ENCODE measurements at places on chromosomes 6 and 20.

DNA sequence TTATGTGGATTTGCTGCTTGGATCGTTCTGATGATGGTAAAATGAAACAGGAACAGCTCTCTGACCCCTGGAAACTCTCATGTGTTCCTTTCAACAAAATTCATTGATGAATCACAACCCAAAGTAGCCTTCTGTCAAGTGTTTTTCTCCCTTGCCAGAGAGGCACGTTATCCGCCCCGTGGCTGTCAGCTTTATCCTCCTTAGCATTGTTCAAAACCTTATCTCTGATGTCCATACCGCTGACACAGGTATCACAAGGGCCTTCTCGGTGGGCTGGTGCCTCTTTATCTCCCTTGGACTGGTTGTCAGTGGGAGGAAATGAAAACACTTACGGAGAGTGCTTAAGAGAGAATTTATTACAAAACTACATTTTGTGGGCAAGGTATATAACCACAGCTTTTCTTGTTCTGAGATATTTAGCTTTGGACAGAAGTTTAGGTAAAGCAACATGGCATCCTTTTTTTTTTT is 84.9 kb downstream of the TIAM2 start:
- peak; percentile 64 for DNase-seq

GRCh38 chr20:5268449-5268848 is 48.3 kb downstream of the PROKR2 start:
- no peak for DNase-seq

GRCh38 chr20:1657556-1658334 is at the start of gene SIRPG:
Gene SIRPG (minus strand): TSS chr20:1657779. CDS start chr20:1657714, 65 bp downstream.
- peak; percentile 46 for DNase-seq

- no peak for DNase-seq
Observed at GRCh38 chr6:107735906-107736635, 88.0 kb downstream of the SCML4 start.

- DNase-seq, result no peak
Observed at GRCh38 chr6:156517088-156517487, 260.1 kb upstream of the ARID1B start.

DNA sequence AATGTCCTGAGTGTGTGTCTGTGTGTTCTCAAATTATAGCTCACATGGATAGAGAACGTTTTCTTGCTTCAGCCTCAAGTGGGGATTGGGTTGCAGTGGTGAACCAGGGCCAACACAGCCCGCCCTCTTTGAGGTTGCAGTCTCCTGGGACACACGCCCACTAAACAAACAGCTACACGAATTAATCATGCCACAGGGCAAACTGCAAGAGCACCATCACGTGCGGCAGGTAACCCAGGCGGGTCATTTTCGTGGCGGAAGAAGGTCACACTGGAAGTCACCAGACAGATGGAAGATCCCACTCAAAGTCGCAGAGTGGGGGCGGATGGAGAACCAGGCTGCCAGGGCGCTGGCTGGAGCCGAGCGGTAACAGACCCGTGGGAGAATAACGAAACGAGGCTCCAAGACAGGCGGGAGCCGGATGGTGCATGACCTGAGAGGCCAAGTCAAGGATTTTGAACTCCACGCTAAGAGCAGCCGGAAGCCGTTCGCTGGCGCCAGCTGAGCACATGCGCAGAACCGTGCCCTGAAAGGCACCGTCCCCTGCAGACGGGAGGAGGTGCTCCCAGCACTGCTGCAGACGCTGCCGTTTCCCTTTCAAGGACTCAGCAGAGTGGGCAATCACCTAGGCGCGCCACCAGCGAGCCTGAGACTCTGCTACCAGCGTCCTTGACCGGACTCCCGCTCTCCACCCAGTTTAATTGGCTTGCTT is 10.7 kb downstream of the DLL1 start:
- DNase-seq, result peak; percentile 58

GRCh38 chr6:34858681-34859080 is 29.2 kb downstream of the TAF11 start:
- DNase-seq, result no peak

DNA sequence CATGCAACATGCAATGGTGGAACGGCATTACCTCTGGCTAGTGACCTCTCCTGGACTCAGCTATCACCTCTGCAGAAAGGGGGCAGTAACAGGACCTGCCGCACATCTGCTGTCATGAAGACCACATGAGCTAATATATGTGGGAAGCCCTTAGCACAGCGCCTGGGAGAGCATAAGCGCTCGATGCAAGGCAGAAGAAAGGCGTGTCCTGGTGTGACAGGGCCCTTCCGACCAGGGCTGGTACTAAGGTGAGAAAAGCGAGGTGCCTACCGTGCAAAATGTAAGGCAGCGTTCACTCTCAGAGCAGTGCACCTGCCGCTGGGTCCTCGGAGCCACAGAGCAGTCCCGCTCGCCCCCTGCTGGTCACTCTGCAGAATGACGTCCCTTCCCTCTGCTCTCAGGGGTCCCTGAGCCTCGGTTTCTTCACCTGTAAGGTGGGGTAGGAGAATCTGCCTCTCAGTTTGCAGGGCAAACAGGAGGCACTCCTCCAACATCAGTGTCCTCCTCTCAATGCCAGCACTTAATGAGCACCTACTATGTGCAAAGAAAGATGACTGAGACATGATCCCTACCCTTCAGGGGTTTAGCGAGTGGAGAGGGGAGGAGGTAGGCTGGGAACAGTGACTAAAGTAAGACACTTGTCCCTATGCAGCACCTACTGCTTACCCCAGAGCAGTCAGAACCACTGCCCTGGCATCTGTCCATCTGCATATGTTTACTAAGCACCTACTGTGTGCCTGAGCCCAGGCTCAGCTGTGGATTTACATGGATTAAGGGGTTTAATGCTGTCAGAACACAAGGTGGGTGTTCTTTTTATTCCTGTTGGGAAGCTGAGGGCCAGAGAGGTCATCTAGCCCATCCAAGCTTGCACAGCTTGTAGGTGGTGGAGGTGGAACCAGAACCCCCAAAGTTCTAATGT is 41.1 kb upstream of the PTGIS start:
- peak; percentile 84 for DNase-seq

DNA sequence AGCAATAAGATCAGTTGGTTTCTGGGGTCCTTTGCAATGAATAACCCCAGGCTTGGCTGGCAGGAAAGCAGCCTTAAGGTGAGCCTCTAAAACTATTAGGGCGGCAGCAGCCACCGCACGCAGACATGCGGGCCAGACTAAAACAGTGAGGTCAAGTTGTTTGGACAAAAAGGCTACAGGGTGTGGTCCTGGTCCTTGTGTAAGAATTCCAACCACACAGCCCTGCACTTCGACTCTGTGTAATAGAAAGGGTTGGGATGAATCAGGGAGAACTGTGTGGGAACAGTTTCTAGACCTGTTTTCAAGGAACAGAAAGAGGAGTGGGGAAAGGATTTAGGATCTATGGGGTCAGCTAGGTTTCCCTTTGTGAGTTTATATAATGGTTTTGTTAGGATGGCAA is 237.6 kb downstream of the SMOC2 start:
- no peak for DNase-seq

GRCh38 chr6:3911130-3911529 is 62.0 kb downstream of the FAM50B start:
- no peak for DNase-seq
